ENCODE measurements at places on chromosomes 3 and 15.

DNA sequence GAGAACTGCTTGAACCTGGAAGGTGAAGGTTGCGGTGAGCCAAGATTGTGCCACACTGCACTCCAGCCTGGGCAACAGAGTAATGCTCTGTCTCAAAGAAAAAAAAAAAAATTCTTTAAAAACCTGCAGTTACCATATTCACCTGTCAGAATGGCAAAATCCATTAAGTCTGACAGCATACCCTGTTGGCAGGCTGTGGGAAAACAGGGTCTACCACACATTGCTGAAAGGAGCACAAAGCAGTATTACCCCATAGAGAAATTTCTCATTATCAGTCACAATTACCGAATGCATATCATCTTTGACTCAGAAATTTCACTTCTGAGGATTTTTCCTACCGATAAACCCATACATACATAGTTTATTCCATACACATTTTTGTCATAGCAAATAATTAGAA, 264.1 kb upstream of the SLCO3A1 start:
- no peak for DNase-seq

DNA sequence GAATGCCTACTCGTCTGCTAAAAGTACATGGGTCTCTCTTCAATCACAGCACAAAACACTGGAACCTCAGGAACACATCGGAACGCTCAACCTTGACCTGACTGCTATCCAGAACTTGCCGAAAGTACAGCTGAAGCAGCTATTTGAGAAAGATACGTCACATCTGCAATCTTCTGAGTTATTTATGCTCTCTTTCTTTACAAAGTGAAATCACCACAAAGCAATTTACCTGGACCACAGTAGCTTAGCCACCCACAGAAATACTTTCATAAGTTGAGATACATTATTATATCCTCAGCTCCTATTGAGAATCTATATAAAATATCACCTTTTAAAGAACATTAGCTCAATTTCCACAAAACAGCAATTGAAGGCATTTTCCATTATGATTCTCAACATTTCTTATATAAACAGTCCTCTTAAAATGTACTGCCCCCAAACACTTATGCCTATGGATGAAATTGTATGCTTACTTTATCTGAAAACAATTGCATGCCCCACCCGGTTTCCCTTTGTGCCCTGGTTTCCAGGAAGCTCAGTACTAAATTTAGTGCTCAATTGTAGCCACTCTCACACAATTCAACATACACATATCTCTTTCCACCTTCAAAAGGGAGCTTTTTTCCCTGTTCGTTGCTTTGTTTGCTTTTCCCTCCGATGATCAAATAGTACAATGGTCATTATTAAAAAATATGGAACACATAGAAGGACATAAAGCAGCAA, 31.8 kb downstream of the HEG1 start:
- DNase-seq: no peak

- no peak for DNase-seq
These were observed 840.0 kb downstream of the EPHA3 start for GRCh38 chr3:89947337-89947954.

DNA sequence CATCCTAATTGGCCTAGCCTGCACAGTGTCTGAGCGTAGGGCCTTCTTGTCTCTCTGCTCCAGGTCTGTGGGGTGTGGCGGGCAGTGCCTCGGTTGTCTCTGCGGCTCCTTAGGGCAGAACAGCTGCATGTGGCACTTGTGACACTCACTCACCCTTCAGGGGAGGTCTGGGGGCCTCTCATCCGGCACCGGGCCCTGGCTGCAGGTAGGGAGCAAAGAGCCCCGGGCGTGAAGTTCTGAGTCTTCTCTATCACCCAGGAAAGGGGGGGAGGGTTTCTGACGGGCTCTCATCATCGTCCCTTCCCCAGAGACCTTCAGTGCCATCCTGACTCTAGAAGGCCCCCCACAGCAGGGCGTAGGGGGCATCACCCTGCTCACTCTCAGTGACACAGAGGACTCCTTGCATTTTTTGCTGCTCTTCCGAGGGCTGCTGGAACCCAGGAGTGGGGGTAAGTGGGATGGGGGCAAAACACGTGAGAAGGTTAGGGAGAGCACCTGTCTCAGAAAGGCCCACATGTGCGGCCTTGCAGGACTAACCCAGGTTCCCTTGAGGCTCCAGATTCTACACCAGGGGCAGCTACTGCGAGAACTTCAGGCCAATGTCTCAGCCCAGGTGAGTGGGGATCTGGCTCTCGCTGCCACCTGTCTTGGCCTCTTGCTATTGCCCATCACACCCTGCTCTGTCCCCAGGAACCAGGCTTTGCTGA, 2.6 kb downstream of the CHRD start:
- no peak for DNase-seq

DNA sequence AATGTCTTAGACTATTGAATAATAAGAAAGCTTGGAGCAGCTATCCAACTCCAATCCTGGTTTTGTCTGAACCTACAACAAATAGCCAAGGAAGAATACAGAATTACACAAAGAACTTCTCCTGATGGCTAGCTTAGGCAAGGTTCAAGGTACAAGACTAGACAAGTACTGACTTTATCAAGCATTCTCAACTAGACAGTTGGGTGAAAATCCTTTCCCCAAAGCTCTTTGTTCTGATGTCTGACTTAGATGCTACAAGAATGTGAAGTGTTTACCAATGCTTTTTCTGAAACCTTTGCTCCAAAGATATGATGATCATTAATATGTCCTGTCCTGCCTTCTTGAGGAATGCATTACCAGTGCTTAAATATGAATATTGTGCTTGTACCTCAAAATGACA, 113.8 kb downstream of the ANXA2 start:
- no peak for DNase-seq

DNA sequence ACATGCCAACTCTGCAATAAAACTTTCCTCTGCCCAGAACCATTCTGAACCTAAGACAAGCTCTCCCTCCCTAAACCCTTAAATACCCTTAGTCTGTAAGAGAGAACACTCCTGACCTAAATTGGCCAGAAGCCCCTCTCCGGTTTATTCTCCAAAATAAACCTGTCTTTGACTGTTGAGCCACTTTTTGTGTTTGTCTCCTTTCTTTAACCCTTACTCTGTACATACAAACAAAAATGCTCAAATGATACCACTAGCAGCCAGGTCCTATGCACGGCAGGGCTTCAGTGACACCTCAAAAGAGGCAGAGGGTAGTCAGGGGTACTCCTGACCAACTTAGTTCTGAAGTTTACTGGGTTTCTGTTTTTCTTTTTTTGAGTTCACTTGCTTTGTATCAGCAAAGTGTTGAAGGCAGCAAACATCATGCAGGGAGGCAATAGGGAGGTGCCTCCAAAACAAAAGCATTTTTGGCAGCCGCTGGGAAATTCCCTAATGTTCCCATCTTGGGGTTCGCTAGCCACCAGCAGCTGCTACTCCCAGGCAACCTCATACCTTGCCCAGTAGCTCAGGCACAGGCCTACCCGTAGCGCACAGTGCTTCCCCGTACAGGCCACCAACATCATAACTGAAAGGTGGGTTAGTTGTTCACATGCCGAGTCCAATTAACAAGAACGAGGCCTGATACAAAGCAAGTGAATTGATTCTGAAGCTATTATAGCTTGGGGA, 62.9 kb upstream of the GCNT3 start:
- no peak for DNase-seq

GRCh38 chr3:64410226-64410625, 185.0 kb upstream of the PRICKLE2 start:
- no peak for DNase-seq

DNA sequence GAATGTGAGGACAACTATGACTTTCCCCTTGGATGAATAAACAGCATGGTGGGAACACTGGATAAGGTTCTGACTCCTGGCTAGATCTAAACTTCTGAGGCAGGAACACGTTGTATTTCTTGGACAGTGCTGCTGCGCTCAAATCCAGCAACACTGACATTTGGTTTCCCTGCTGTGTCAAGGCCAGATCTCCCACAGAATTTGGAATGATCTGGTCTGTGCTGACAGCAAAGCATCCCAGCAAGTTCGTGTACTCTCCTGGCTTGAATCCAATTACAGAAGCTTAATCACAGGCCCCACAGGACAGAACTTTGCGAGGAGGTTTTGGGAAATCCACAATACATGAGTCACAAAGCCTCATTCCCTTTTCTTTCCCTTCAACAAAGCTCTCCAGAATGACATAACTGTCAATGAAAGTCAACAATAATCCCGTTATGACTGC, 92.5 kb downstream of the ADAMTS9 start:
- DNase-seq: no peak

GRCh38 chr3:134991472-134992010, 196.5 kb downstream of the EPHB1 start:
- no peak for DNase-seq

DNA sequence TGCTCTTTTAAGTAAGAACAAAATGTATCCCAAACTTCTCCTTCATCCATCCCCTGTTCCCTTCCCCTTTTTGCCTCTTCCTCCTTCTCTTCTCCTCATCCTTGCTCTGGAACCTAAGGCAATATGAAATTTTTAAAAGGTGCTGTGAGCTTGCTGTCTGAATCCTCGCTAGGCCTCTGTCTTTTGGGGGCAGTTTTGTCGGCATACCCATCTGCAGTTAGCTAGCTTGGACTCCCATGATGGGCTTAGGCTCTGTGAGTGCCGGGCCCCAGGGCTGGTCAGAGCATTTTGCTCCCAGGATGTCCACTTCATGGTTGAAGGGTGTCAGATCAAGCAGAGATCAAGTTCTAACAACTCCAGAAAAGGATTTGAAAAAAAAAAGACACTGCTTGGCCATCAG, 18.6 kb downstream of the ZIC1 start:
- no peak for DNase-seq

DNA sequence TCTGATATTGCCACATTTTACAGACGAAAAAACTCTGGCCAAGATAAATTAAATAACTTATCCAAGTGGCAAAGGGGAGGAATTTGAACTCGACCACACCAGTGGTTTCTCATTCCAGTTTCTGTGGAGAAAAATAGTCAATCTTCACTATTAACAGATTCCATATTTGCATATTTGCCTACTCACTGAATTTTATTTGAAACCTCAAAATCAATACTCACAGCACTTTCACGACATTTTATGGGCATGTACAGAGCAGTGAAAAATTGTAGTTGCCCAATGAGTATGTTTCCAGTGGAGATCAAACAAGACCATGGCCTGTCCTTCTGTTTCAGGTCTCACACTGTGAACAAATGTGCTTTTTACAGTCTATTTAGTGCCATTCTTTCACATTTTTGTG, 374.3 kb downstream of the MAGI1 start:
- no peak for DNase-seq

DNA sequence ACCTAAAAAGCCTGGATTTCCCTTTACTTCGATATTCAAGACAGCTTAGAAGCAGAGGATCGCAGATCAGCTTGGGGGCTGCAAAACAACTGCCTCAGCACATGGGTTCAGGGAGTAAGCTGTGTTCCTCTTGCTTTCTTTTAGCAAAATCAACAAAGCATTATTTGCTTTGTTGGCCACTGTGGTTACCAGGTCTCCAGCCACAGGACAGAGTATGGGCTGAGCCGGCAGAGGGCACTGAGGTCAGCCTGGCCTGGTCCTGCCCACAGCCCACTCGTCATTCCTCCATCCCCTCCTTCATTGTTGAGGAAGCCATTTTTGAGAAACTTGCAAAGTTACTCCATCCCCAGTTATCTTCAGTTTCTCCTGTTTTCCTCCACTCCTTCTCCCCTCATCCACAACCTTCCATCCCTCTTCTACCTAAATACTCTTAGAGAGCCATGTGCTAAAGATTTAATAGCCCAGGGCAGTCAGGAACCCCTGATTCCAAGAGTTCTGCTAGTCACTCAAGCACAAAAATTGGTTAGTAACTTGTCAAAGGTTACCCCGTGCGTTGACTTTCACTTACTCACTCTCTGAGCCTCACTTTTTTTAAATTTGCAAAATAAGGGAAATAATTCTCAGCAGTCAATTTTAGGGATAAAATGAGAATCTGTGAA, 60.0 kb upstream of the HES1 start:
- no peak for DNase-seq

DNA sequence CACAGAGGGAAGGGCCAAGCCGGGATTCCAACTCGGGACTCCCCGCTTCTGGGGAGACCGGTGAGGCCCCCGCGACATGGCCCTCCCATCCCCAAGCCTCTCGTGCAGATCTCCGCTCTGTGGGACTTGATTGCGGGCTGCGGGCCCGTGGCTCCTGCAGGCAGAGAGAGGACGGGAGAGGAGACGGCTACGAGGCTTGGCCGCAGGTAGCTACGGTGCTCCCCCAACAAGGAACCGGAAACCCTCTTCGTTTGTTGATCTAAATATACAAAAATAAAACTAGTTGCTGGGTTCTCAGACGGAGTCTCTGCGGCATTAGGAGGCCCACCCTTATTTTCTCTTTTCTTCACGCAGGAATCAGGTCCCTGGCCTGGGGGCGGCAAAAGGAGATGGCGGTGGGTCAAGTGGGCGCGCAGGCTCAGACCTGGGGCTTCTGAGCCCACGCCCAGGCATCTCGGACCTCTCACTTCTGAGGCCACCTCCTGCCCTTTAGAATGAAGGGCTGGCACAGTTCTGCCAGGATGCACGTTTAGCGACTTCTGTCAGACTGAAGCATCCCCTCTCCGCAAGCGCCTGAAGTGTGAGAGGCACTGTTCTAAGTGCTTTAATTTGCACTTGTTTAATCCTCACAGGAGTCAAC, 10.9 kb downstream of the GNB5 start:
- DNase-seq: no peak

- no peak for DNase-seq
These were observed 7.6 kb downstream of the CNBP start for GRCh38 chr3:129176051-129176450.

DNA sequence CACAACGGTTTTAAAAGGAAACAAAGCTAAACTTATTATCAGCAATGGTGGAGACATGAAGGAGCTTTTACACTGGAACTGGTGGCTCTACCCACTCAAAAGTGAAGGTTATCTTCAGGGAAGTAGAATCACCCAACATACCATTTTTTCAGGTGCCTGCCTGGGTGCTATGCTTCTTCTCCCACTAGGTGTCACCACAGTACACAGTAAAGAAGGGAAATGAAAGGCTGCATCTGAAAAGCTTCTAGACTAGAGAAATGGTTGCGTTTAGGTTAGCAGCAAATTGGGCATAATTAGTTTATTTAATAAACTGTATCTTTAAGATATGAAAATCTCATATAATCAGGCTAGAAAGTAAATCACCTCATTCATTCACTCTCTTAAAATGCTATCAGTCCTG, 47.0 kb upstream of the SELENOK start:
- DNase-seq: peak; percentile 1

DNA sequence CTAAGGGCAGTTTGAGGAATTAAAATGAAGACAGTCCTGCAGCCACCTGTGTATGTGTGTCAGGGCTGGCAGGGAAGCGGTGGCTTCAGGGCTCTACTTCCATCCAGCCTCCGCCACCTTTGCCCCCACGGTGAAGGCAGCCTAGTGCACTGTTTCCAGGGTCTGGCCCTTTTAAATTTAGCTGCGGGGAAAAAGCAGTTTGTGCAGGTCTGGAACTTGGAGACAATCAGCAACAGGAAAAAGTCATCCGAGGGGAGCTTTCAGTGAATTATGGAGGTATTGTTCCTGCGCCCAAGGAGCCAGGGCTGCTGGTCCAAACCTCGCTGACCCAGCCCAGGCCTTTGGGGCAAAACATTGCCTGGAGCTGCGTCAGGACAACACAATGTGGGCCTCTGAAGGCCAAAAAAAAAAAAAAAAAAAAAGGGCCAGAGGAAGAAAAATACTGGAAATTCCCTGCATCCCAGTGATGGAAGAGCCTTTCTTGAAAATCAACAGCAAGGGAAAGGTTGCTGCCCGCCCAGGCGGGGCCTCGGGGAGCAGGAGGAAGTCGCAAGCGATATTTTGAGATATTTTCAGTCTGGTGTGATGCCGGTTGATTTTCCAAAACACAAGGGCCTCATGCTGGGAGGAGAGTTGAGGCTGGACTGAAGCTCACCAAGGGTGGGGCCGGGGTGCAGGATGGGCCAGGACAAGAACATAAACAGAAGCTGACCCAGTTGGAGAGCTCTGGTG, 25.5 kb upstream of the FGD5 start:
- DNase-seq: no peak

Data from cerebellar nuclear complex (tissue), 1 donor.